ENCODE measurements at places on chromosomes 12 and 14.

DNA sequence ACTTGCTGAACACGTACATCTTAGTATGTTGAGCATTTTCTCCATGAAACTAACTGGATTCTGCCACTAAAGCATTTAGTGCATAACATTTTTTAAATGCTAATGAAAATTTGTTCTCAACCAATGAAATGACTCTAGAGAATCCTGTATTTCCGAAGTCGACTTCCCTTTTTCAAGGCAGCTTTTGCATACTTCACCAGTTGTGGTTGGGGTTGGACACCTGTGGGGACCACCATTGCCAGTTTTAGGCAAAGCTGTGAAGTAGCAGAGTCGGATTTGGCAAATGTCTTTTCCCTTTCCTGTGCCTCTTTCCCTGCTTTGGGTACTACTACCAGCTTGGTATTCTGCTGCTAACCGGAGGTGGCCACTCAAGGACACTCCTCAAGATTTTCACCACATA, 349.2 kb downstream of the BCAT1 start:
- no peak for DNase-seq

DNA sequence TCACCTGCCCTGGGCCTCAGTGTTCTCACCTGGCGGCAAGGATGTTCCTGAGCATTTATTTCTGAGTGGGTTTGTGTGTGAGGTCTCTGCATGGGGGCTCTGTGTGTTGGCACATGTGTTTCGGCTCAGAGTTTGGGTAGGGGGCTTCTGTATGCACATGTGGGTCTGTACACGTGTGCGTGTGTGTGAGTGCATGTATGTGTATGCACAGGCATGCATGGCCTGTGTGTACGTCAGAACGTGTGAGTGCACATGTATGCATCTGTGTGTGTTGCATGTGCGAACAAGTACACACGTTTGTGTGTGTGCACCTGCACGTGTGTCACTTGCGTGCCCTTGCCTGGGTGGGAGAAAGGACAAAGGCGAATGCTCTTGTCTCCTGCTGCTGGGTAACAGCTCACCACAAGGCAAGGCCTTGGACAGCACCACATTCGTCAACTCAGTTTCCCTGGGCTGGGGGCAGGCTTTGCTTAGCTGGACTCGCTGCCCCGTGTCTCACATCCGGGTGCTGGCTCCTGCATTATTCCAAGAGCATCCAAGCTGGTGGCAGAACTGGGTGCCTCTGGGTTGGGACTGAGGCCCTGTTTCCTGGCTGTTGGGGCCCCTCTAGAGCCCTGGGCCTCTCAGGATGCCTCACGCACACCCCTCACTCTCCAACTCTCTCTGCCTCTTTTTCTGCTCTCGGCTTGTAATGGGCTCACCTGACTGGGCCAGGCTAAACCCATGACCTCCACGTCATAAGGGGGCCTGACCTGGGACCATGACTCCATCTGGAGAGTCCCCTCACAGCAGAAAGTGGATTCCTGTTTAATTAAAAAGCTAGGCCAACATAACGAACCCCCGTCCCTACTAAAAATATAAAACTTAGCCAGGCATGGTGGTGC, 153.6 kb upstream of the C14orf180 start:
- DNase-seq = no peak

GRCh38 chr14:101224356-101225156, 321.0 kb upstream of the RTL1 start:
- no peak for DNase-seq

- DNase-seq = no peak
Measured at GRCh38 chr14:100789460-100790417, 36.2 kb upstream of the MEG3 start.

GRCh38 chr12:92516277-92516600, 186.6 kb upstream of the PLEKHG7 start:
- no peak for DNase-seq

GRCh38 chr12:14394317-14395073, 29.0 kb downstream of the ATF7IP start:
- no peak for DNase-seq

- DNase-seq = no peak
Measured at GRCh38 chr12:99253068-99253467, 394.5 kb upstream of the GARIN6 start.

DNA sequence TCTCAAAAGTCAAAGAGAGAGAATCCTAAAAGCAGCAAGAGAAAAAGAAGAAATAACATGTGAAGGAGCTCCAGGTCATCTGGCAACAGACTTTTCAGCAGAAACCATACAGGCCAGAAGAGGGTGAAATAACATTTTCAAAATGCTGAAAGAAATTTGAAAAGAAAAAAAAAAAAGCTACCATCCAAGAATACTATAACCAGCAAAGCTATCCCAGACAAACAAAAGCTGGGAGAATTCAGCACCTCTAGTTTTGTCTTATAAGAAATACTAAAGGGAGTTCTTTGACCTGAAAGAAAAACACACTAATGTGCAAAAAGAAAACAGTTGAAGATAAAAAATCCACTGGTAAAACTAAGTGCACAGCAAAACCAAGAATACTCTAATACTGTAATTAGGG, 36.8 kb downstream of the SLC41A2 start:
- DNase-seq = no peak

DNA sequence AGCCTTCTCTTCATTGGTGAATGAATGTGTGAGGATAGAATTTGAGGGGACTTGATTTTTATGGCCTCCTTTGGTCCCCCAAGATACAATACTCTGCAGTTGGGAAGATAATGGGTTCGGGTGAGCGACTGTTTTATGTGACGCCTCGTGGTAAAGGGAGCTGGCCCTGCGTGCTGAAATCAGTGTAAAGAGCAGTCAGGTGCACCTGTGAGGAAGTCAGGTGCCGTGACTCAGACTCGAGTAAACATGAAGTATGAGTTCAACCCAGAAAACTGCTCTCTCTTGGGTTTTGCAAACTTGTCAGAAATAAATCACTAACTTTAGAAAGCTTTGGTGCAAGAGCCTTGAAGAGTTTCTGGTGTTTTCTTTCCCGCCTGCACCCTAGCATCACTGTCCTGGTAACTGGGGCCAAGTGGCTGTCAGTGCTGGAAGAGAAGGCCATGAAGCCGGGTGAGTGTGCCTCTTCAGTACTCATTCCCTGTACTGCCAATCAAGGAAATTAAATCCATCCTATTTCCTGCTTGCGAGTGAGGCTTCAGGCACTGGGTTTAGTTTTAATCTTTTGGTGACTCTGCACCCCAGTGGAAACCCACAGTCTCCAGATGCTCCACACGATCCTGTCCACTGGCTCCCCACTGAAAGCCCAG, 59.2 kb downstream of the AACS start:
- no peak for DNase-seq

DNA sequence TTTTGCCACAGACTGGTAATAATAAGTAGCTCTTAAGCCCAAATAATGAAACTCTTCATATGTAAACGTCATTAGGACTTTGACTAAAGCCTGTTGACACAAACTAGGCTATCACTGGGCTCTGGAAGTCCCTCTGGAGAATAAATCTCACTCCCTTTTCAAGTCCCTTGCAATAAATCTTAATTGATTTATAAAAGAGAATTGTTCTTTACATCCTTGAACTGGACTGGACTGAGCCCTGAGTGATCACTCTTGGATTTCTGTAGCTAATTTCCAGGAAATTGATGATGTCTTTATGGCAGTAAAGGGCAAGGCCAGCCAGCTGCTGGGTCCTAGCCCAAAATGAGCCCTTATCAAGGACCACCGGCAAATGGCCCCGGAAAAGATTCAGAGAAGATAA, 1162.7 kb downstream of the BCL11B start:
- DNase-seq = no peak

GRCh38 chr12:80556566-80556965, 112.5 kb downstream of the PTPRQ start:
- DNase-seq = no peak

DNA sequence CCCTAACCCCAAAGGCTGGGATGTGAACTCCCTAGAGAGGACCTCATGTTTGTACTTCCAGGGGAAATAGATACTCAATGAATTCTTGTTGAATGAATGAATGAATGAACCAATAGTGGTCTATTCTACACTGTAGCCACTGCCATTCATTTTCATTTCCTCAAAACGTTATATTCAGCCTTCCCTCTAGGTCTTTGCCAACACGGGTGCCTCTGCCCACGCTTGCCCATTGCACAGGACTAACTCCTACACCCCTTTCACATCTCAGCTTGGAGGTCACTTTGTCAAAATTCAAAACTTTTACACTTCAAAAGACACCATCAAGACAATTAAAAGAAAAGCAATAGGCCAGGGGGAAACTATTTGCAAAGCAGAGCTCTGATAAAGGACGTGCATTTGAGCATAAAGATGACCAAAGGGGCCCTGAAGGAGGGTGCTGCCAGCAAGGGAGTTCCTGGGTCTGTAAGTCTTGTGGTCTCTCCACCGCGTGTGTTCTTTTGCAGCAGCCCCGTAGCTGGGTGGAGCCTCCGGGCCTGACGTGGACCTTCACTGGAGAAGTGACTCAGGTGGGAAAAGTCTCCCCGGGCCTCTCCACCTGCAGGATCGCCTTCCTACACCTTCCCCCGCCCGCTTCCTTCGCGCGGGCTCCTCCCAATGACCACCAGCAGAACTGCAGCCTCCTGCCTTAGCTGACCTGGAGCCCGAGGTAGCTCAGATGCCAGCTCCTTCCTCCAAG, 31.5 kb downstream of the TMEM63C start:
- DNase-seq = no peak

- DNase-seq = no peak
Measured at GRCh38 chr14:36315159-36315853, 5.1 kb downstream of the MBIP start.

- DNase-seq = no peak
Measured at GRCh38 chr12:127290251-127290650, 976.7 kb upstream of the TMEM132C start.

- DNase-seq = no peak
Measured at GRCh38 chr14:87615047-87615446, 377.9 kb downstream of the GALC start.

DNA sequence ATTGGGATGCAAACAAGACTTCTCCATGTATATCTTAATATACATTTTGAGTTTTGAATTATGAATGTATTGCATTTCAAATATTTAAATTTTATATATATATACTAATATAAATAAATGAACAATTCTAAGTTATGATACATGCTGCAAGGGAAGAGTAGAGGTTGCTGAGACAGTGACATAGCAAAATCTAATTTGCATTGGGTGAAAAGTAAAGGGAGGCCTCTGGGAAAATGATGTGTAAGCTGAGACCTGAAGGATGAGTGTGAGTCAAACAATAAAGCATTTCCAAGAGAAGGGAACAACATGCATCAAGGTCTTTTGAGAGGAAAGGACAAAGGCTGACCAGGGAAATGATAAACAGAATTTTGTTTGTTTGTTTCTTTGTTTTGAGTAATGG, 62.9 kb upstream of the PTPRQ start:
- no peak for DNase-seq

- no peak for DNase-seq
Measured at GRCh38 chr12:132491138-132491663, 1.2 kb downstream of the FBRSL1 start.

GRCh38 chr12:26268841-26269561, 73.6 kb downstream of the SSPN start:
- DNase-seq = no peak

GRCh38 chr14:74978416-74978947, 23.1 kb upstream of the PGF start:
- no peak for DNase-seq

DNA sequence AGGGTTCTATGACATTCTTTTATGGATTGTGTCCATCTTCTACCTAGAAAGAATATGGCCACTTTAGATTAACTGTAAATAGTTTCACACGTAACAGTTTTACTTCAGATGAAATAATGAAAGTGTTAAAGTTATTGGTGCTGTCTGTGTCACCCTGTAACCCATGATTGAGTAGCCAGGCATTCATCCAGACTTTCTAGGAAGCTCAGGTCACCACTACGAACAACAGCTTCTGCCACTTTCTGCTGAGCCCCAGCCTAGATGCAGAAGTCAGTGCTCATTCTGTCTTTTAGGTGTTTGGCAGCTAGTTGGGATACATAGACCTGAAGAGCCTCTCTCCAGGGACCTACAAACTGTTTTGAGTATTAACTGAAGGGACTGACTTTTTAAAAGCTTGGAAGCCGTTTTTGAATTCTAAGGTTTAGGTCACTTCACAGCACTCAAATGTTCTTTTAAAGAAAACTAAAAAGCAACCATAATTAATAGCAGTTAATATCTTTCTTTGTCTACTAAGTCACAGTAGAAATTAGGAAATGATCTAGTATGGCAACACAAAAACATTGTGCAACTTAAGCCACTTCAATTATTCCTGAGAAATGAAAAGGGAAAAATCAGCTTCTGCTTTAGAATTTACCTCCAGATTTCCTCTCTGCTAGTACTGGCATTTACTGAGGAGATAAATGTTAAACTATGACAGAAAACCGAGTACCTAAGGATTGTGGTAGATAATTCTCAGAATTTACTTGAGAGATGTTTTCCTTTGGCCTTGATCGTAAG, 266.9 kb downstream of the CCDC91 start:
- DNase-seq = no peak

DNA sequence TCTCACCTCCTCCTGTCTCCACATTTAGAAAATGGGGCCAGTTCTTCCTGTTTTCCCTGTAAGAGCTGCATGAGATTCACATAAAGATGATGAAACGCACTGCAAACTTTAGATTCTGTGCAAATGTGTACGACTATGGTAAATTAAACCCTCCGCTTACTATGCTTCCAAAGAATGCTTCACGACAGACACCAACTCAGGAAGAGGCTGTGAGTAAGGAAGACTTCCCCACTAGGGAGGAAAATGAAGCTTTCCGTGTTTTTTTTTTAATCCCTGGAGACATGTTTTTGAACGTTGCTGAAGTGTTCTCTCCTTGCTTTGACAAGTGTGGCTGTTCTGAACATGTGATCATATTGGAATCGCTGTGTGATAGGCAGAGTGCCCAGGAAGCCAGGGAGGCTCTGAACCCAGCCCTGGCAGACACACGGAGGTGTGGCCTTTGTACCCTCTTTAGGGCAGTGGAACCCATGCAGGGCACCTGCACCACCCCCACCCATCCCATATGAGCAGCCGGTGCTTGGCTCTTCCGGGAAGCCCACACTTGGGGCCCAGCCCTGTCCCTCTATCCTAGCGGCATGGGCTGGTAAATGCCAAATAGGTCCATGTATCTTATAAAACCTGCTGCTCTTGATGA, 7.5 kb upstream of the SYNE3 start:
- no peak for DNase-seq

DNA sequence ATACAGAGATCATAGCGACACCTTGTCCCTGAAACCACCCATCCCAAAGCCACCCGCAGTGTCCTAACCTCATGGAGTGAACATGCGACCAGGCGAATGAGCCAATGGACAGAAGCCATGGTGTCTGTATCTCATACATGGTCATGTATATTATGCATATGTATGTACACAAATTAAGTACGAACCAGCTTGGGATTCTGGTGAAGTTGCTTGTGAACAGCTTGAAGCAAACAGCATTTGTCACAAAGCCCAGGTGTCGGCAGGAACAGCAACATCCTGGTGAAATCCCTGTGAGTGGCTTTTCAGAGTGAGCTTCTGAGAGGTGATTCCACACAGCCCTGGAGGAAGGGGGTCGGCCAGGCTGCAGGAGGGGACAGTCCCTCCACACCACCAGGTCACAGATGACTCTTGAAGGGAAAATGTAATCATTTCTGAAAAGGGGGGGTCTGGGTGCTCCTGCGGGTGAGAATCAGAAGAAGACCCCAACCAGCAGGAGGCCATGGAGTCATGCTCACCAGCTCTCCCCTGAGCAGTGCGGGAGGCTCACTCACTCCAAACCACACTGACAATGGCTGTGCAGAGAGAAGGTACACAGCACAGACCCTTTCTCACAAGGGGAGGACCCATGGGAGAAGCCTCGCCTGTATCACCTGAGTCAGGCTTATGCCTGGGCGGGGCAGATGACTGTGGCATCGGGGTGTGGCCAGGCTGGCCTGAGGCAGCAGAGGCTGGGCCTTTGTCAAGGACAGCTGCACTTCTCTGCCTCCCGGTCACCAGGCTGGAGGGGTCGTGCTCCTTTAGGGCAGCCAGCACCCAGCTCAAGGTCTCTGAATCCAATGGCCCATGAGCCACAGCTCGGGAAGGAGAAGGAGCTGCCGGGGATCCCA, 14.3 kb downstream of the CHGA start:
- DNase-seq = no peak
